ENCODE measurements at places on chromosomes 1 and 21.

GRCh38 chr1:244598611-244599010 lies 54.3 kb upstream of the DESI2 start:
- no peak for DNase-seq

DNA sequence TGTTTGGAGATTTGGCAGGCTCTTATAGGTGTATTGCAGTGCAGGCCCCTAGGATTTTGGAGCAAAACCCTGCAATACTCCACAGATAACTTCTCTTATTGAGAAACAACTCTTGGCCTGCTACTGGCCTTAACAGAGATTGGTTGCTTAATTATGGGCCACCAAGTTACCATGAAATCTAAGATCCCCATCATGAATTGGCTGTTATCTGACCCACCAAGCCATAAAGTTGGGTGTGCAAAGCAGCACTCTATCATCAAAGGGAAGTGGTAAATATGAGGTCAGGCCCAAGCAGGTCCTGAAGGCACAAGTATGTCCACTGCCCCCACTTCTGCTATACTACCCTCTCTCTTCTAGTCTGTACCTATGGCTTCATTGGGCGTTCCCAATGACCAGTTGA lies 130.0 kb upstream of the TNFSF4 start:
- no peak for DNase-seq

DNA sequence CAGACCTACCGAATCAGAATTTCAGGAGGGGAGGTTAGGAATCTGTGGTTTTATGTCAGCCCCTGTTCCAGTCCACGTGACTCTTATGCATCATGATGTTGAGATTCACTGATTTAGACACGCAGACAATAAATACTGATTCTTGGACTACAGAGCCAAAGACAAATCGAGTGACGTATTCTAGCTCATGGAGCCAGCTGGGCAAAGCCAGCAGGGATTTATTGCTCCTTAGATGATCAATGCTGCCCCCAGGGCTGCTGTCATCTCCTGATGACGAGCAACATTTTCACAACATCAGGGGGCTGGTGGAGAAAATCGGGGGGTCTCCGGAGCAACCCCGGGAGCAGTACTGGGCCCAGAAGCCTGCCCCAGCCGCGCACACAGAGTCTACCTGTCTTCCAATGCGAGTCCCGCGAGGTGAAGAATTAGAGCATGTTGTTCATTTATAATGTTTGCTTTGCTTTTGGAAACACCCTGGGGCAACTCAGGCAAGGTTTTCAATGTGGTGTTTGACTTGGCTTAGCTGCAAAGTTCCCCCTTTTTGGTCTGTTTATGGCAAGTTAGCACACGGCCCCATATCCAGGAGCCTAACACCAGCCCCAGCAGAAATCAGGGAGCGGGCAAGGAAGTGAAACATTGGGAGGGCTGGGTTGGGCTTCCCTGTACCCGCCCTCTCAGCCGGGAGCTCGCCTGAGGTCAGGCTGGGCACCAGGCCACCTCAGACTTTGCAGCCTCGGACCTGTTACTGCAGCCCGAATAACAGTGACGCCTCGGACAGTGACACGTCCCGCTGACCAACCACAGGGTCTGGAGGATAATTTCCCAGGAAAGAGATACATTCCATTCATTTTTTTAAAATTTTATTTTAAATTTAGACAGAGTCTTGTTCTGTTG lies 19.9 kb upstream of the CLDN14 start:
- DNase-seq: no peak

DNA sequence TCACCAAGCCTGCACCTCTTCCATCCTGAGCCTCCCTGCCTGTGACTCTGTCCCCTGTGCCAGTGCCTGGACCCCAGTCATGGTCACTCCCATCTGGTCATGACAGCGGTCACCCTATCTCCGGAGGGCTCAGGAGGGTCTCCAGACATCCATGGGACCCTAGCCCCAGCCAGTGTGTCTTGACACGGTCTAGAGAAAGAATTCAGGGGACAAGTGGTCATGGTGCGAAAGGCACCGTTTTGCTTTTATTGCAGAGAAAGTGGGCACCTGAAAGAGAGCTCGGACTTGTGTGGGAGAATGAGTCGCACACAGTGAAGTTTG lies 4.7 kb upstream of the RIPK4 start:
- DNase-seq: no peak

DNA sequence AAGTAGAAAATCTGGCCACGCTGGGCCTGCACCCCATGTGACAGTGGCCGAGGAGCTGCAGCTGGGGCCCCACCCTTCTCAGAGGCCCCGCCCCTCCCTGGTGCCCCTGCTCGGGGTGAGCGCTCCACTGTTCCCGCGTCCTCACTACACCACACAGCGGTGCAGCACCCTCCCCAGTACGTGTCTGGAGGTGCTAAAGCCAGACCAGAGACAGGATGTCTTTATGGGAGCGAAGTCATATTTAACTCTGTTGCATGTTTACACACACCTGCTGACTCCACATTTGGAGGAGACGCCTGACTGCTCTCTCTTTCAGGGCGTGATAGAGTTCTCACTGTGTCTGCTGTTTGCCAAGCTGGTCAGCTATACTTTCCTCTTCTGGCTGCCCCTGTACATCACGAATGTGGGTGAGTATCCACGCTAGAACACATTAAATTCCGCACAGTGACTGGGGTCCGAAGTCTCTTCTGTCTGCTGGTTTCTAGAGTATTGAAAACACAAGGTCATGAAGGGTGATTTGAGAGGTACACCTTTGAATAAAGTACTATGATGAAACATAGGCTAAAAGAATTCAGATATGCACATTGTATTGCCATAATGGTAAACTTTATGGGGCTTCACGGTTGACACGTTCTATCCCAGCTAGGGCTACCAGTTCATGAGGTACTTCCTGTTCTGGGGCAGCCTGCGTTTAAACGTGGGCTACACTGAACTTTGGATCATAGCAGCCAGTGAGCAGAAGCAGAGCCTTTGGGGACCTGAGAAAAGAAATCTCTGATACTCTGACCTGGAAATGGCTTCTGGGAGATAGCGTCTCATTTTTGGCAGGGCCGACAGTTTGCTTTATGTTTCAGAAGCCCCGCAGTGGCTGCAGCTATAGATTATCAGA lies 48.4 kb downstream of the SLC37A1 start:
- no peak for DNase-seq

GRCh38 chr1:23692308-23692871 lies 784 bp downstream of the RPL11 start:
- DNase-seq: no peak

DNA sequence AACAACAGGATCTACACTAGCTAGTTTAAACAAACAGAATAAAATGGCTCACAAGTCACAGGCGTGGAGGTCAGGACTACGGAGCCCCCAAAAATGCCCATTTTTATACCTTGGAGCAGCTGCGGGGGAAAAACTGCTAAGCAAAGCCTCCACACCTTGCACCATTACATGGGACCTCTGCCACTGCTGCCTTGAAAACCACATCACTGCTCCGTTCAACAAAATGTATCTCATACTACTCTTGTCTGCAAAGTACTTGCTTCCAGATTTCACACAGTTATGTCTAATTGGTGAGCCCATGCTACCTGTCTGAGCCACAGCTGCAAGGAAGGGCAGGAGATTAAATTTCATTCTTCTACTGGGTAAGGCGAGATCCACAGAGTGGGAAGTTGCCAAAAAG lies 24.4 kb downstream of the MRPL39 start:
- no peak for DNase-seq

DNA sequence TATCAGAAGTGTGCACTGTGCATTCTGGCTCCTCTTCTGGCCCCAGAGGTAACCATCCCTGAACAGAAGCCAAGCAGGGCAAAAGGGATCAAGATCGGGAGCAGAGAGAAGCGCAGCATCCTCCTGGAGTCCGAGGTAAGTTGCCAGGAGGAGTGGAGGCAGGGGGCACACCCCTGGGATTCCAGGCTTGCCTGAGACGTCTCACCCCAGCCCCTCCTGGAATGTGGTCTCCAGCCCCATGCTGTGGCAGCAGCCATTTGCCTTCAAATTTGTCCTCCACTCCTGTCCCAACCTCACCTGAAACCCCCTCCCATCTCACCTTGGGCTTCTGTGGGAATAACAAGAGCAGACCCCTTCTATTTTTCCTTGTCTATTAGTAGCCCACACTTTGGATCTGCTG lies 10.1 kb downstream of the LRRC71 start:
- no peak for DNase-seq

DNA sequence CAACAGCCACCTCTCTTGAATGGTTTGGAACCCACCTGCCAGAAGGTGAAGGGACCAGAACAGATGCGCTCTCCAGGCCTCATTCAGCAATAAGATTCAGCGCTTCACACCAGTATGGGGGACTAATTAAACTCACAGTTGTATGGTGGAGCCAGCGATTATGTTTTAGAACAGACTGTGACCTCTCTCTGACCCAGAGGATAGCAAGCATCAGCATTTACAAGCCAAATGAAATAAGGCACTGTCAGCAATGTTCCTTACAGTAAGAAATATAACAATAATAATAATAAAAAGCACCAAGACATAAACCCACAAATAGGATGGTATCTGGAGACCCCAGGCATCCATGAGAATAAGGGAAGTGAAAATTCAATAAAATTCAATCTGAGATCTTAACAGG lies 6.9 kb upstream of the CDC42BPA start:
- no peak for DNase-seq

GRCh38 chr21:44370027-44370735 lies 16.8 kb downstream of the TRPM2 start:
- no peak for DNase-seq

- no peak for DNase-seq
These were observed 227.4 kb downstream of the SDCCAG8 start for GRCh38 chr1:243483071-243483771.

- no peak for DNase-seq
These were observed 716.2 kb upstream of the ZP4 start for GRCh38 chr1:238606896-238607295.

GRCh38 chr21:34859976-34860653 lies 189.0 kb downstream of the RUNX1 start:
- no peak for DNase-seq

DNA sequence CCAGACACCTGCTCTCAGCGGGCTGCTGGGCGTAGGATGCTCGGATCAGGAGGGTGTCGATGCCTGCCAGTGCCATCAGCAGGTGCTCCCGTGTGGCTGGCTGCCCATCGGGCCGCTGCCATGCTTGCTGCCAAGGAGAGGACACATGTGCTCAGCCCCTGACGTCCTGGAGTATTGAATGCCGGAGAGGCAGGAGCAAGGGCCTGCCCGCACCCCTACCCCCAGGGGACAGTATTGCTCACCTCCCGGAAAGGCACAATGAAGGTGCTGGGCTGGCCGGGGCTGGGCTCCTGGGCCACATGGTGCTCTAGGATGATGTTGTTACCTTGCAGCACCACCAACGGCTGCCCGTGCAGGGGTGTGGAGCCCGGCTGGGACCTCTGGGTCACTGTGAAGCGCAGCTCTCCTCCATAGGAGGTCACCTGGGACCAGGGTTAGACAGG lies 61.5 kb downstream of the HSPG2 start:
- no peak for DNase-seq

DNA sequence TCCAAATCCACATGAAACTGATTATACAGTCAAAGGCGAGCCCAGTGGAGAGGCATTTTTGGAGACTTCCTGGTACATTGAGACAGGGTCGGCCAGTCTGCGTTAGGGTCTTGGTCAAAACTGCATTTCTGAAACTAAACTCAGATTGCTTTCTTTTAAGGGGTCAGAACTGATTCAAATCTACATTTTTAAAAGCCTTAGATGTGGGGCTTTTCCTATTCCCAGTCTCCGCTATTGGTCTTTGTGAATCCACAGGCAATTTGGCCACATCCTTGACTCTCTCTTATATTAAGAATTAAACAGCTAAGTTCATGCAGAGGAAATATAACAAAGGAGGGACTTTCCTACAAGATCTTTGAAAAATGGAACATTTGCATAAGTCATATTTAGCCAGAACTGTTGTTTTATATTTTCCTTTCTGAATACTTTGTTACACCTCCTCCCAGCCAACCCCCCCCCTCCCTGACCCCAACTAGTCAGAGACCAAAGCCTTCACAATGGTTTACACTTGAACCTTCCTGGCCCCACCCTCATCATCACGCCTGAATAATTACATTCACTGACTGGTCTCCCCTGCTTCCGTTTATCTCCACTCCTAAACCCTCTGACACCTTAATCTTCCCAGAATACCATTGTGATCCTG lies 30.9 kb downstream of the SELL start:
- DNase-seq: no peak

DNA sequence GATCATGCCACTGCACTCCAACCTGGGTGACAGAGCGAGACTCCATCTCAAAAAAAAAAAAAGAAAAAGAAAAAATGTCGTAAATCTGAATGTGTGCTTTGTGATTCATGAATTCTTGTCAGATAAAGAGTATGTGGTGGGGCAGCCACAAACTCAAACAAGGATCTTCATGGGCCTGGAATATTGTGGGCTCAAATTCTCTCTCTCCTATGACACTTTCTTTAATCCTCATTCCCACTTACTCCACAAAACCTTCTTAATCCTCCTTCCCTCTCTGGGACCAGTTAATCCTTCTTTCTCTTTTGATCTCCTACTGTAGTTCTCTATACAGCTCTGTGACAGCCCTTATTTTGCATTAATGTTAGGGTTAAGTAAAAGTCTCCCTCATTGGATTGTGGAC lies 112.3 kb downstream of the AK5 start:
- DNase-seq: no peak

- DNase-seq: no peak
These were observed 179.6 kb downstream of the PLPP3 start for GRCh38 chr1:56399795-56400194.

DNA sequence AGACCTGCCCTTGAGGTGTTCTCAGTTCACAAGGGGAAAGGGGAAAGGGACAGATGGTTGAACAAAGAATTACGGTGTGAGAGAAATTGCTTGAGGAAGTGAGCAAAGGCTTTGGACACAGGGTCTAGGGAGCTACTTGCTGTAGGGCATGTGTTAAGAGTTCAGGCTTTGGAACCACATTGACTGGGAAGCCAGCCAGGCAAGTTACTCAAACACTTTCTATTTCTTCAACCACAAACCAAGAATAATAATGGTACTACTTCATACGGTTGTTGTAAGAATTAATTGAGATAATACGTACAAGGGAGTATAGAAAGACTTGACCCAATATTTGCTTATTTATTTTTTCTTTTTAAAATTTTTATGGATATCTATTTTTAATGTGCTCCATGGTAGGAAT lies 26.6 kb downstream of the AK4 start:
- no peak for DNase-seq

DNA sequence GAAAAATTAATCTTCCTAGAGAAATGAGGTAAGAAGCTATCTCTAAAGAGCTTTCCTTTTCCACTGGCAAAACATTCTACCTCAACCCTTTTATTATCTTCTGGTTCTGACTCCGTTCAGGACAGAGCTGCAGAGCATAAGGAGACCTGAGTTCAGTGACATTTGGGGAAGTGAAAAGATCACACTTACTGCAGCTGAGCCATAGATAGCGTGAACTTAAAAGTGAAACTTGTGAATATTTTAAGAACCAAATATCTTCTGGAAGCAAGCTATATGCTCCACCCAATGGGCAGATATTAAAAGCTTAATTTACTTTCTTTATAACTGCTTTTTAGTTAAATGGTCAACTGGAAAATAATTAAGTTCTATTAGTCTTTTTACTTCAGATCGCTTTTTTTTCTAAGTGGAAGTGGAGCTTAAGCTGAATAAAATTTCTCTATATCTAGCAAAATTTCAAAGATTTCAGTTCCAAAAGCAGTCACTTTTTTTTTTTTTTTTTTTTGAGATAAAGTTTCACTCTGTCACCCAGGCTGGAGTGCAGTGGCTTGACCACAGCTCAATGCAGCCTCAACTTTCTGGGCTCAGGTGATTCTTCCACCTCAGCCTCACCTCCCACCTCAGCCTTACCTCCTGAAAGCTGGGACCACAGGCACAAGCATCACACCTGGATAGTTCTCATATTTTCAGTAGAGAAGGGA lies 11.9 kb downstream of the PTPN22 start:
- no peak for DNase-seq

GRCh38 chr1:34779526-34779925 lies 1.5 kb upstream of the GJB3 start:
- DNase-seq: no peak

Data from stimulated activated CD8-positive, alpha-beta memory T cell treated with anti-CD3 and anti-CD28 coated beads, Interleukin-7, amount 100 ng/mL, for 1 hour (primary cell).